ENCODE measurements at places on chromosomes 4 and X. TPM values are rescaled to one million over a fixed set of nuclear protein-coding genes. Genes with fewer than 3 reads are reported as not detected.

GPR173 gene
- 0.10 TPM for total RNA-seq

SLC6A14 gene
- total RNA-seq, result 0.05 TPM

IL13RA1 gene
- total RNA-seq, result 10.6 TPM

NR3C2 gene
- 0.05 TPM for total RNA-seq

C4orf51 gene
- not detected for total RNA-seq

NEUROG2 gene
- 2.9 TPM for total RNA-seq

DUSP21 gene
- total RNA-seq, result not detected

SSX1 gene
- total RNA-seq, result 0.15 TPM

SLC4A4 gene
- 0.44 TPM for total RNA-seq

MRPL1 gene
- 20.2 TPM for total RNA-seq

DNA sequence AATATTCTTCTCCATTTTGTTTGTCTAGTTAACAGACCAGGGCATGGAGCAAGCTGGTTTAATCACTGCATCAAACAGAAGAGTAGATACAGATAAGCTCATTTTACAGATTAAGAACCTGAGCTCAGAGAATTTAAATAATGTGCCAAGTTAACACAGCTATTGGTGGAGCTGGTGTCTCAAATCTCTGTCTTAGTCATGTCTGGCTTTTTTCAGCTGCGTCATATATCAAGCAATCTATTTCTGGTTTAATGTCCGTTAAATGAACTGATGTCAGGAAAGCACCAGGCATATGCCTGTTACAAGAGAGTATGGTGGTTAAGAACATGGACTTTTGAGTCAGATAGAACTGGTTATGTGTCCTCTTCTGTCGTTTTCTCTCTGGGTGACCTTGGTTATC lies 79.8 kb upstream of the ADGRA3 start:
- peak; percentile 17 for DNase-seq

DNA sequence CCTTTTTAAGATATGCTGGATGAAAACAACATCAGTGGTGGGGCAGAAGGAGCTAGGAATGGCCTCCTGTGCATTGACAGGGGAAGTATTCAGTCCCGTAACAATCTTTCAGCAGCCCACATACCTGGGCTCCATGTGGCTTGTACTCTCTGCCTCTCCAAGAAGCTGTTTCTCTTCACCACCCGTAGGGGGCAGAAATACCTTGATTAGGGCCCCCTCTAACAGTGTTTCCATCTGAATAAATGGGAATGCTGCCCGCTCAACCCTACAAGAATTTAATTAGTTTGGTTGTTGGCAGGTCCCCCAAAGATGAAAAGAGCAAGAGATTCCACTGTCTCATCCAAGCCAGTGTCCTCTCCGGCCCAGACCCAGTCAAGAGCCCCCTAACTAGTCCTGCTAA lies 155.2 kb downstream of the SMIM20 start:
- DNase-seq, result no peak

GRCh38 chr4:153497091-153497531 lies 31.0 kb downstream of the TMEM131L start:
- DNase-seq, result no peak

DNA sequence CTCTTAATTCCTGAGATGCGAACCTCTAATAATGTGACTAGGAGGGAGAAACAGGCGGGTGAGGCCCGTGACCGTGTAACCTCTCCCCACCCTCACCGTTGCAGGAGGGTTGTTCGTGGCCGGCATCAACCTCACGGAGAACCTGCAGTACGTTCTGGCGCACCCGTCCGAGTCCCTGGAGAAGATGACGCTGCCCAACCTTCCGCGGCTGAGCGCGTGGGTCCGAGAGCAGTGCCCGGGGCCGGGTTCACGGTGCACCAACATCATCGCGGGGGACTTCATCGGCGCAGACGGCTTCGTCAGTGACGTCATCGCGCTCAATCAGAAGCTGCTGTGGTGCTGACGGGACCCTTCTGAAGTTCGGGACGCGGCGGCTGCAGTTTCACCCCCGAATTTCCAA lies 17.8 kb downstream of the PLCXD1 start:
- no peak for DNase-seq

GRCh38 chr4:150491132-150492049 lies 90.6 kb upstream of the MAB21L2 start:
- no peak for DNase-seq

GRCh38 chr4:83851261-83852084 lies 315.6 kb downstream of the GPAT3 start:
- no peak for DNase-seq

GRCh38 chrX:86348669-86349068 lies 200.4 kb downstream of the DACH2 start:
- DNase-seq, result no peak

- DNase-seq, result no peak
Observed at GRCh38 chr4:184596617-184597185, 52.5 kb downstream of the CASP3 start.

DNA sequence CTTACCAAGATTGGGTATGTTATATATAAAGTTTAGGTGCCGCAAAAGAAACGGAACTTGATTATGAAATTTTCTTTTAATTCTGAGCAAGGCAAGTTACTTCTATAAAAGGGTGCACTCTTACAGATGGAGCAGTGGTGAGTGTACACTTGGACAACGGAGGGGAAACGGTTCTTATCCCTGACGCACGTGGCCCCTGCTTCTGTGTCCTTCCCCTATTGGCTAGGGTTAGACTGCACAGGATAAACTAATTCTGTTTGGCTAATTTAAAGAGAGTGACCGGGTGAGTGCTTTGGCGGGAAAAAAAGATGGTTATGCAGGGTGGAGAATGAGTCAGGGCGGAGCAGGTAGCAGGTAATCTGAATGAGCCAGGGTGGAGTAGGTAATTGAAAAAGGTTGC lies 149.5 kb downstream of the GC start:
- no peak for DNase-seq

- no peak for DNase-seq
Observed at GRCh38 chr4:29142708-29143107, 1577.5 kb upstream of the PCDH7 start.

GRCh38 chrX:96002431-96002830 lies 682.2 kb upstream of the DIAPH2 start:
- DNase-seq, result no peak

DNA sequence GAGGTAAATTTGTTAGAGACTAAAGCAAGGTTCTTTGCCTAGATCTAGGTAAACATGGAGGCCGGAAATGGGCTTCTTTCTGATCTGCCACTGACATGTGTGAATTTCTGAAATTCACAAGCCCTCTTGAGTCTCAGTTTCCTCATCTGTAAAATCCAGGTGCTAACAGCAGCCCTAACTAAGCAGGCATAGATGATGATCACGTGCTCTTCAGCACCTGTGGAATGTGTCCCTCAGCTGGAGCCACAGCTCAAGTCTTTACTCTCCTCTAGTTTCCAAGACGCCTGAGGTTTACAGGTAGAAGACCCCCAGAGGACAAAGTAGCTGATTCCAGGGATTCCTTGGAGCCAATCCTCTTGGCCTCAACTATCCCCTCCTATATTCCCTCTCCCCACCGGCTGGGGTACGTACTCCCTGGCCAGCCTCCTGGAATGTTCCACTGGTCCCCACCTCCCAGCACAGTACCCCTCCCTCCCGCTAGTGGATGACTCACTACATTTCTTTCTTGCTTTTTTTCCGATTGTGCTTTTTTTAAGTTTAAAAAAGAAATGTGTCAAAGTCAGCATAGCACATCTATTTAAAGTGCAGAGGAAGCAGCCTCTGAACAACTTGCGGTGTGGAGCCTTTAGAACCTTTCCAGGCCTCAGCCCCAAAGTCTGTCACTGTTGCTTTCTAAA lies 98.4 kb downstream of the PHKA2 start:
- DNase-seq, result peak; percentile 8

- DNase-seq, result no peak
Observed at GRCh38 chr4:169906821-169907220, 119.4 kb downstream of the MFAP3L start.

- DNase-seq, result no peak
Observed at GRCh38 chr4:122666527-122667245, 45.8 kb upstream of the IL21 start.

- no peak for DNase-seq
Observed at GRCh38 chr4:112245383-112245782, 13.8 kb downstream of the AP1AR start.

DNA sequence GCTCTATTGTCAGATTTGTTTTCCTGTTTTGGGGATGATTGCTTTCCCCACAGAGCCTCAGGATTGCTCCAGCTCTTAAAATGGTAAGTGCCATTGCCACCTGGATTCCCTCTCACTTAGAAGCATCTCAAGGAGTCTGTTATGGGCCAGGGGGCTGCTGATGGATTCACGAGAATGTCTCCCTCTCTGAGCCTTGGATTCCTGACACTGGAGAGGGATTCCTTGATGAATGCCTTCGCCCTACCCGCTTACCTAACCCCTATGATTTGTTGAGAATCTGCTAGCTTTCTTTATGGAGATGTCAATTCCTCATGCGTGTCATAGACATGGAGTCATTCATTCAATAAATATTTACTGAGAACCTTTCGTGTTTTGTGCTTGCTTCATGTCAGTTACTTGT lies 36.9 kb upstream of the TENM3 start:
- no peak for DNase-seq

DNA sequence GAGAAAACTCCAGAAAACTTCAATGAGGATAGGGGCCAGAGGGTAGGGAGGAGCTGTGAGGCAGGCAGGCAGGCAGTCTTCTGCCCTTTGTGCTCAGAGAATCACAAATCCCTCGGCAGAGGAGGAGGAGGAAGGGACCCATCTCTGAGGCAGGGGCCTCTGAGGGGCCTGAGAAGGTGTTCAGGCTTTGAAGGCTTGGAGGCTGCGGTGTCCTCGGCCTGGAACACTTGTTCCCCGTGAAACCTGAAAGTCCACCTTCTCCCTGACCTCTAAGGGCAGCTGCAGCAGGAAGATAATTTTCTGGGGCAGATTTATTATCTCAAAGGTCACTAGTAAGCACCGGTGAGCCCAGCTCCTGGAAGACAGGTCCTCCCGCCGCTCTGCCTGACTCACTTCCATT lies 200.3 kb upstream of the BCOR start:
- no peak for DNase-seq

GRCh38 chrX:13258052-13258444 lies 61.8 kb downstream of the ATXN3L start:
- DNase-seq, result no peak

DNA sequence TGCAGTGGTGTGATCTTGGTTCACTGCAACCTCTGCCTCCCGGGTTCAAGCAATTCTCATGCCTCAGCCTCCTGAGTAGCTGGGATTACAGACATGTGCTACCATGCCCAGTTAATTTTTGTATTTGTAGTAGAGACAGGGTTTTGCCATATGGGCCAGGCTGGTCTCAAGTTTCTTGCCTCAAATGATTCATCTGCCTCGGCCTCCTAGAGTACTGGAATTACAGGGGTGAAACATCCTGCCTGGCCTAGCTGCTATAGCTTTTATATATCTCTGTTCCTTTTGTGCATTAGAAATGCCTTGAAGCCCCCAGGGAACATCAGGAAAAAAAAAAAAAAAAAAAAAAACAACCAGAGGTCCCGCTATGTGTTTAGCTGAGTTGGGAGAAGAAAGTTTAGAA lies 34.8 kb downstream of the UBE2K start:
- no peak for DNase-seq

DNA sequence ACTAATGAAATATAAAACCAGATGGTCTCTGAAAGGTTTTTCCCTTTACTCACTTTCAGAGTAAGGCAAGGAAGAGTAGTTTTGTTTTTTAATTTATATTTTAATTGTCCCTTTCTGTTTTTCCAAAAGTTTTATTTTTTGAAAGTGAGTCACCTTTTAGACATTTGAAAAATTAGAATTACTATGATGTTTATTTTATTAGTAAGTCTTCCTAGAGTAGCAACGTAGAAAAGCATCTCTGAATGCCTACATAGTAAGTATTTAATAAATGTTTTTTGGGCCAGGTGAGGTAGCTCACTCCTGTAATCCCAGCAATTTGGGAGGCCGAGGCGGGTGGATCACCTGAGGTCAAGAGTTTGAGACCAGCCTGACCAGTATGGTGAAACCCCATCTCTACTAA lies 51.1 kb downstream of the TET2 start:
- DNase-seq, result no peak

Measured in GM12878 (cell line).